H54 (cell line): ENCODE measurements at places on chromosomes 5 and 9.

DNA sequence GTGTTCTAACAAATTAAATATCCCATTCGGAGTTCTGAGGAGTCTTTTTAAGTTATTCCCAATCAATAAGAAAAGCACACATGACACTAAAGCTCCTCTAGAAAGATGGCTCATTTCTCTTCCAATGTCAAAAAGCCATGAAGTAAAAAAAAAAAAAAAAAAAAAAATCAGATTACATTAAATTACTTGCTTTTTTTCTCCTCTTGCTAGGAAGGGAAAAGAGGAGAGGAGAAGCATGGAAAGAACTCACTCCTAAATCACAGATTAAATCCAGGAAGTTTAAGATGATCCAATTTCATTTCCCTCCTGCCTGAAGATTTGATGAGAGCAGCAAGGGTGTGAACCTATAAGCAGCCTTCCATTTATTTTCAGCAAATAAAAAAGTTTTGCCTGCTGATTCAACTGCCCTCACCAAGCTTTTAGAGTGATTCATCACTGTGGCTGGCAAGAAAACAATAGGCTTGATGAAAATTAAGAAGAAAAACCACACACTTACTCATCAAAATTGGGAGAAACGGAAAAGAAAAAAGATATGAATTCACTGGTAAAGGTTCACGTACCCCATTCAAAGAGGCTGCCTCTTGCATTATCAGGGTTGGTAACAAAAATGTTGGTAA is 19.7 kb downstream of the MYO10 start:
- DNase-seq: peak; percentile 76

DNA sequence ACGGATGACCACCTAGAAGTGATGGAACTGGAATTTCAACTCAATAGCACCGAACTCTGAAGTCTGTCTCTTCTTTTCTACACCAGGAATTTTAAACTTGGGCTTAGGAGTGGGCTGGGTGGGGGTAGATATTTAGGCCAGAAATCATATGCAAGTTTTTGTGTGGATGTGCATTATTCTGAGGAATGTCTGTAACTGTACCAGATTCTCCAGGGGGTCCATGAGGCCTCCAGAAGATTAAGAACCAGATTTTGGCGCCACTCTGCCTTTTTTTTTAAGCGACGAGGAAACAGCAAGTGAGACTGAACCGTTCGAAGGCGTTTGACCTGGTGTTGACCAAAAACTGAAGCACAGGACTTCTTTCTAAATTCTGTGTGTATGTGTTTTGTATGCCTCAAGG is 88.8 kb upstream of the TTC23L start:
- DNase-seq: no peak

DNA sequence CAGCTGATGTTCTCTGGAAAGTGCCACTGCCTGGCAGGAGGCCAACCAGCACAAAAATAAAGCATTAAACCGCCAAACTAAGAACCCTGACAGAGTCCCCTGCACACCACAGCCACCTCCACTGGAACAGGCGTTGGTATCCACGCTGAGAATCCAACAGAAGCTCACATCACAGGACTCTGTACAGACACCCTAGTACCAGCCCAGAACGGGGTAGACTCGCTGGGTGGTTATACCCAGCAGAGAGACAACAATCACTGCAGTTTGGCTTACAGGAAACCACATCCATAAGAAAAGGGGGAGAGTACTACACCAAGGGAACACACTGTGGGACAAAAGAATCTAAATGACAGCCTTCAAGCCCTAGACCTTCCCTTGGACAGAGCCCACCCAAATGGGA is 15.0 kb upstream of the POU5F2 start:
- DNase-seq: no peak

DNA sequence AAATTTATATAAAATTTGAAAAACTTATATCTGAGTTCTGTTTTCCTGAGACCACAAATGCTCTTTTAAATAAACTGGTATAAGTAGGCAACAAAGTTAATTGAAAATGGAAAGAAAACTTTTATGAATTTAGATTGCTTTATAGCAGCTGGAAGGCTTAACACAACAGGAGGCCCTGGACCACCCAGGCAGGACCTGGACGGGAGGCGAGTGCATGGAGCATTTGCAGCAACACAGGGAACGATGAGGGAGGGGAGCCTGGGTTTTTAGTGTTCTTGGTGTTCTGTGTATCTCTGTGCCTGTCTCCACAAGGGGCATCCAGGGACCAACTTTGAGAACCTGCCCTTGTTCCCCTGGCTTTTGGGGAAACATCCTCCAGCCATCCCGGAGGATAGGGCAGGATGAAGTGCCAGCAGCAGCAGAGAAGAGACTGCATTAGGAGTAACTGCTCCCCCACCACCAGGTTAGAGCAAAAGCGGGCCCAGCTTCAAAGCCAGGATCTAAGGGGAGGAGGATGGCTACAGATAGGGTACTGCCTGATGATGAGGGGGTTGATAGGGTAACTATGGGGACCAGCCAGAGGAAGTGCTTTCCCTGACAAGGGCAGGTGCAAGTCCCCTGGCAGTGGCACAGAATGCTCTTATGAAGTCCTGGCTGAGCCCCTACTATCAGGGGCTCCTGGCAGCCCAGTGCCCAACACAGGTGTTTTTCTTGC is 6.7 kb upstream of the SPATA31E1 start:
- DNase-seq: no peak

DNA sequence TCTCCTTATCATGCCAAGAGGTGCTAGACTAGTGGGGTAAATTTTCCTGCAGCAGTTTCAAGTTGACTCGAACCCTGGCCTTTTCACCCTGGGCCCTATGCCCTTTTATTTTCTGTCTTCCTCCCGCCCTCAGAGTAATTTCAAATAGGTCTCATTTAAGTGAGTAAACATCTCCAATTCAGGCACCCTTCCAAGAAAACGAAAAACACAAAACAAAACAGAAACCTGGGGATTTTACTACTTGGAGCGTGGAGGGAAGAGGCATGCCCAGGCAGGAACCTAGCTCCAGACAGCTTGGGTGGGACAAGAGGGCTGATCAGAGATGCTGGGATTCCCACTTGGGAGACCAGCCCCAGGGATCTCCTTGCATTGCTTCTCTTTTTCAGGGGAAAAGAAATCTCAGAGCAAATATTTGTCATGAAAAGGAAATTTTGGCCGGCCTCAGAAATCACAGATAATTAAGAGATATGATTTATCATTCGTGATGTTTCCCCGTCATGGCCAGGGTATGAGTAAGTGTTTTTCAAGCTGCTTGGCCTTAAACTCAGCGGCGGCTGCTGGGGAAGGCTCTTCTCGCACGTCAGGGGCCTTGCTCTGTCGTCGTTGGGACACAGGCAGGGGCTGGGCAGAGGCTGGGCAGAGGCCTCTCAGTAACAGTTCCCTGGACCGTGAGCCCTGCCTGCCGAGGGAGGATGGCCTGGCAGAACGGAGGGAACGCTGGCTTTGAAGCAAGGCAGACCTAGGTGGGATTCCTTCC is 248.6 kb upstream of the KLF4 start:
- no peak for DNase-seq

GRCh38 chr9:109117856-109118807 is 1.6 kb downstream of the TMEM245 start:
- peak; percentile 80 for DNase-seq

GRCh38 chr5:156137071-156137869 is 189.7 kb upstream of the SGCD start:
- DNase-seq: no peak

- no peak for DNase-seq
Observed at GRCh38 chr5:14925326-14925725, 53.7 kb upstream of the ANKH start.

- no peak for DNase-seq
Observed at GRCh38 chr9:71896761-71897160, 14.2 kb downstream of the ABHD17B start.

GRCh38 chr5:133433641-133434040 is 178.7 kb downstream of the FSTL4 start:
- DNase-seq: no peak

GRCh38 chr9:11149065-11149464 is 536.3 kb upstream of the PTPRD start:
- DNase-seq: no peak

- no peak for DNase-seq
Observed at GRCh38 chr9:7333719-7334118, 465.9 kb downstream of the DMAC1 start.

- DNase-seq: no peak
Observed at GRCh38 chr5:5542654-5543053, 120.2 kb downstream of the ICE1 start.
